Tongue (tissue), 3 donors: ENCODE measurements at places on chromosomes 1 and 21.

DNA sequence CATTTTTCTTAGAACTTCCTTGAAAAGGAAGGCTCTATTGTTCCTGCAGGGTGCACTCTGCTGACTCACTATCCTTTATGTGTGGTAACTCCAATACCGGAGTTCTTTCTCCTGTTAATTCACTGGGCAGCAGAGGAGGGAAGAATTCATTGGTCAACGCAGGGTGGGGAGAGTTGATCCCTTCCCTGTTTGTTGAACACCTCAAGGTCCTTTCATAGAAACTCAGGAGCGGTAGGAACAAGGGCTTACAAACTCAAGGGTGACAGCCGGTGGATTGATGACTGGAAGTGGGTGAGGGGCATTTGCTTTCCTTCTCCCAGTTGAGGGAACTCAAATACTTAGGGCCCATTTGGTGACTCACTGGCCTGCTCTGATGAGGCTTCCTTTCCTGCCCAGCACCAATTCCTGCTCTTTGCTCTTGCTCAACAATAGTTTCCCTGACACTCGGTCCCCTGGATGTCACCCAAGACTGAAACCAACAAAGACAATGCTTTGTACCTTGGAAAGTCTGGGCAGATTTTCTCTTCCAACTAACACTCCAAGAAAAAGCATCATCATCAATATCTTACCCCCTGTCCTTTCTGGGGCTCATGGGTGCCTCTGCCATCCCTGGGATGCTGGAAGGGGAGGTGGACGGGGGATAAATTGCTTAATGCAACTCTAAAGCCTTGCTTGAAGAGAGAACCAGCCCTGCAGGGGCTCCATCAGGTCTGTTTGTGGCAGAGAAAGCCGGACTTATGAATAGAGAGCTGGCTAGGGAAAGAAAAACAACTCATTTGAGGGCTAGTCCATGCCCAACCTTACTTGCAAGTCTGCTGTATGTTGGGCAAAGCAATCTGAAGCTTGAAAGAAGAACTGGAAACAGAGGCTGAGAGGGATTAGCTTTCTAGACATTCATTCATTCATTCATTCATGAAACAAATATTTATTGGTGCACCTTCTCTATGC lies 9.3 kb downstream of the SLC26A9 start:
- DNase-seq = no peak

- DNase-seq = no peak
Measured at GRCh38 chr1:50930965-50931737, 28.9 kb downstream of the FAF1 start.

GRCh38 chr1:28171246-28171645 lies 5.2 kb downstream of the PTAFR start:
- no peak for DNase-seq

DNA sequence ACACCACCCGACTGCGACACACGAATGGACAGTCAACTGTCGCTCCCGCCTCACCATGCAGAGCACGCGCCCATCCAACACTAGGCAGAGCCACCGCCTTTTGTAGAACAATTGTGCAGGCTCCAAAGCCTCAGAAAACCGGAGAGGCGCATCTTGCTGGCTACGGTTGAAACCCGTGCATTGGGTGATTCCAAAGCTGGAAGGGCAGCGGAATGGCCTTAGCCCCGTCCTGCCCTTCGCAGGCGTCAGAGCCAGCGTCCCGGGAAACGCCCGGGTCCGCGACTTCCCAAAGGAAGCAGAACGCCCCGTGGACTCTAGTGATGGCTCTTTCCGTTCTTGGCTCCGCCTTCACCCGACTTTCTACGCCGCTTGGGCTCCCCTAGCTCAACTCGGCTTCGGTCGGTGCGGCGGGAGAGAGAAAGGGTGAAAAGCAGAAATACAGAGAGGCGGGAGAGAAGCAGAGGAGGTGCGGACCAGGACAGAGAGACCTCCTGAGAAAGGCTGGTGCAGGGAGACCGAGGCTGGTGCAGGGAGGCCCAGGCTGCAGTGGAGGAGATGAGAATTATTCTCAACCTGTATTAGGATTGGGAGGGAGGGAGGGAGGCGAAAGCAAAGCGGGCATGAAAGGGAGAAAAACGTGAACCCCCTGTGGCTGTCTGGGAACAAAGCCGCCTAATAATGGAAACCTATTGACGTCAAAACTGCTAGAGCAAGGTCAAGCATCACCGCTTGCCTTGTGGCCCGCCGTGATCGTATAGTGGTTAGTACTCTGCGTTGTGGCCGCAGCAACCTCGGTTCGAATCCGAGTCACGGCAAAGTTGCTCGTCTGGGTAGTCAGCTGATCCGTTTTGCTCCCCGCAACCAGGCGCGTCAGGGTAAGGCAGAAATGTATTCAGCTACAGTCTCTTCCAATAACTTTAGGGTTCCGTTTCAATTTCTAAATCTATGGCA lies 99.5 kb downstream of the PRKAB2 start:
- DNase-seq = no peak

DNA sequence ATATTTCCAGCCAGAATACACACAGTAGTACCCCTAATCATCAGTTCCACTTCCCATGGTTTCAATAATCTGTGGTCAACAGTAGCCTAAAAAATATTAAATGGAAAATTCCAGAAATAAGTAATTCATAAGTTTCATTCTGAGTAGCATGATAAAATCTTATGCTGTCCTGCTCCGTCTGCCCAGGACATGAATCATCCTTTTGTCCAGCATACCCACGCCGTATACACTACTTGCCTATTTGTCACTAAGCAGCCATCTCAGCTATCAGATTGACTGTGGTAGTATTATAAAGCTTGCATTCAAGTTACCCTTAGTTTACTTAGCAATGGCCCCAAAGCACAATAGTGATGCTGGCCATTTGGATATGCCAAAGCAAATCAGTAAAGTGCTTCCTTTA lies 118.7 kb downstream of the SLC5A9 start:
- DNase-seq = no peak

DNA sequence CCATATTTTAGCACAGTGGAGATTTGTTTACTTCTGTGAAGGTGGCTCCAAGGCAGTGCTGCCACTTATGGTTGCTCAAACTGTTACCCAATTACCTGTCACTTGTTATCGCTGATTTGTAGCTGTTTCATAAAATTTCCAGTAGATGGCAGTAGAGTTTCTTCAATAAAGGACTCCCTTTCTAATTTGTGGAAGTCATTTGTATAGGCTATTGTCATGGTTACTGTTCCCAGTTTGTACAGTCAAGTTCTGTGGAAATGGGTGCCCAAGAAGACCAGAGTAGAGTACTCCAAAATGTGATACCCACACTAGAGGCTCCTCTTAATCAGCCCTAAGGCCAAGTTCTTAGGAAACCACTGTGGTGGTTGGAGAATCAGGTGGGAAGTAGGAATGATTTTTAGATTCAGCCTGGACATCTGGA lies 186.1 kb downstream of the CLEC20A start:
- DNase-seq = peak; percentile 79

- no peak for DNase-seq
Measured at GRCh38 chr1:80251591-80251990, 1245.1 kb upstream of the ADGRL4 start.

GRCh38 chr1:172719694-172720138 lies 60.8 kb downstream of the FASLG start:
- peak; percentile 43 for DNase-seq

DNA sequence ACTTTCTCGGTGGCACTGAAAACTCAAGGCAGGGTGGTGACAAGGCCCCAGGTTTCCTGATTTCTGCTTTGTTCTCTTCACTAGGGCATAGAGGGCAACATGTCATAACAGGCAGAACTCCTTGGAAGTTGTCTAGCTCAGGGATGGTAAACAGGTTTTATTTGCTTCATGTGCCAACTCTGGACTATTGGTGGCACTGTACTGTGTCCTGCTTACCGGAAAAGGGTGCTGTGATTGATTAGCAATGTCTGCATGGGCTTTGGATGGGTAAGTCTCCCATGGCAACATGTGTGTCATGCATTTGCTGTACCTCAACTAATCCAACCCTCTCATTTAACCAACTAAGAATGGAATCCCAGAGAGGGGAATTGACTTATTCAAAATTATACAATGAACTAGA lies 70.7 kb upstream of the USP24 start:
- DNase-seq = no peak

DNA sequence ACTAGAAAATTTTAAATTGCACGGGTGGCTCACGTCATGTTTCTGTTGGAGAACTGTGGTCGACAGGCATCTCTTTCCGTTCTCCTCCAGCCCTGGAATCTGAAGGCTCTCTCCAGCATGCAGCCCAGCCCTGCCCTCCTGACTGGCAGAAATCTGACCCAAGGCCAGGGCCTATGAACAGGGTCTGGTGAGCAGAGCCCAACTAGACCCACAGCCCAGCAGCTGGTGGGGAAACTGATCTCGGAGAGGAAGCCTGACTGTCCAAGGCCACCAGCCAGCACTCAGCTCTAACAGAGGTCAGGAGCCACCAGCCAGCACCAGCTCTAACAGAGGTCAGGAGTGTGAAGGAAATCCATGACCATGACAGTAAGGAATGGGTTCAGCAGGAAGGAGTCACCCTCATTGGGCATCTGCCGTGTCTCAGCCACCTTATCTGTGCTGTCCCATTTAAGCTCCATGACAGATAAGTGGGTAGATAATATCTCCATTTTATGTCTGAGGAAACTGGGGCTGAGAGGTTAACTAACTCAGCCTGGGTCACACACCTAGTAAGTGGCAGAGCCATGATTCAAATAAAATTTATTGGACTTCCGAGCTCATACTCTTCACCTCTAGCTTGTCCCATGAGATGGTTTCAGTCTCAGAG lies 20.2 kb upstream of the PKP1 start:
- no peak for DNase-seq

DNA sequence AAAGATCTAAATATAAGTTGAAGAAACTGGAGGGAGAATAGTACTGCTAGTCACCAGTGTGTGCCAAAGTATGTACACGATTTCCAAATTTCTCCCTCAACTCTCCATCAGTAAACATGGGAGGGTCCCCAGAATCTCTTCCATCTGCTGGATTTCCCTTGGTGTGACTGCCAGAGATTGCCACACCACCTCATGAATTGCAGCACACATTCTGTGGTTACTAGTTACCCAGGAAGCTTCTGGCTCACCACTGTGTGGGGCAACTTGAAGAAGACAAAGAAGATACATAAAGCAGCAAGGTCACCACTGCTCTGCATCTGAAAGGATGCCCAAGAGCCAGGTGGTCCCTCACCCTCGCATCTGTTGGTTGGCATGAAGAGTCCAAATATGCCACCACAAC lies 191.7 kb upstream of the ESRRG start:
- DNase-seq = no peak
